ENCODE measurements at places on chromosomes 1 and 21. TPM values are rescaled to one million over a fixed set of nuclear protein-coding genes. Genes with fewer than 3 reads are reported as not detected.

DNA sequence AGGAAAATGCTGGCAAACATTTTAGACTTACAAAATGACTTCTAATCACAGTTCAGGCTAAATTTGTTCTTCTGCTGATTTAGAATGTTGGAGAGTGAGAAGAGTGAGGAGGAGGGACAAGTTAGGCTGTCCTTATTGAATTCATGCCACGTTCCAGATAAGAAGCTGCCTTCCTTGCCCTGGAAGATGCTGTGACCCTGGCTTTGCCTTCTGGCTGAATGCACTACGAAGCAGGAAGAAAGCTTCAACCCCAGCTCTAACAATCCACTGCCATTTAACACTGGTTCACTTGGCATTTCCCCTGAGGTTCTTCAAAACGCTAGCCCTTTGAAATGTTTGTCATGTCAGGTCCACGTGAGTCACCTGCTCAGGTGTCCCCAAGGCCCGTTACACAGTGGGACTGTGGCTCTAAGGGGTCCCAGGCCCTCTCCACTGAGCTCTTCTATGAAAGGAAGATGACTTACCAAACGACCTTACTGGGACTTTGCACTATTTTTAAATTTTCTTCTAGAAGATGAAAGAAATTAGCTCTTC is 30.0 kb upstream of the LRRC8C start:
- no peak for DNase-seq

DNA sequence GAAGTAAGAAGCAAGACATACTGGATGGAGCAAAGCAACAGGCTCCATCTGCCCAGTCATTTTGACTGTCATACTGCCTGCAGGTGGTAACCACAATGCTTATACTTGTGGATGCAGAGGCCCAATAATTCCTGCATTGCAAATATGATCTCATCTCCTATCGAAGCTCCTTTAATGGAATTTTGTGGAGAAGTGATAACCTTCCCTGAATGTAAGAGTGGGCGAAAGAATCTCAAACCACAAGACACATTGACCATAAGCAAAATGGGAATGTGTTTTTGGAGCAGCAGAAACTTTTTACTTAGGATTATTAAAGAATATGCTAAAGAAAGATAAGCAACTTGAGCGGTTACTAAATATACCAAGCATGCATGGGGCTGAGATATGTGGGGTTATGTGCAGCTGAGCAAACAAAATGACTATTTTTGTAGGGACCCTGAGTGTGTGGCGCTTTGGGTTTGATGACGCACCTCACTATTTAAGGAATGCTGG is 77.4 kb upstream of the BACH1 start:
- DNase-seq, result no peak

GRCh38 chr1:229075217-229075616 is 195.7 kb upstream of the RAB4A start:
- DNase-seq, result no peak

GRCh38 chr1:107139833-107140702 is 771 bp upstream of the NTNG1 start:
- DNase-seq, result no peak

DNA sequence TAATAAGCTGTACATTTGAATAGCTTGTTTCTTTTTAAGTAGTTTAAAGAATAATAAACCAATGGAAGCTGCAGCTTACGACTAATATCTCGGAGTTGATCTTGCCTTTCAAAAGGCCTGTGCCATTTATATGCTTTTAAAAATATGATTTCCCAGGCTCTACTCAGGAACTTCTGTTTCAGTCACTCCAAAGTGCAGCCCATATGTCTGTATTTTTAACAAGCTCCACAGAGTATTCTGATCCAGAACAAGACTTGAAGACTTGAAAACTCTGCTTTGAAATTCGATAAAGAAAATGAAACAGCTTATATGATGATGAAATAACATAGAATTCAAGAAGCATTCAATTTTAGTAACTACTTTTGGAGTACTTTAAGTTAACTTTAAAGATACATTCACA is 79.1 kb upstream of the PLPPR4 start:
- DNase-seq, result no peak

IL10 gene
- polyA plus RNA-seq, result 0.74 TPM

LDLRAD1 gene
- polyA plus RNA-seq, result not detected

DNA sequence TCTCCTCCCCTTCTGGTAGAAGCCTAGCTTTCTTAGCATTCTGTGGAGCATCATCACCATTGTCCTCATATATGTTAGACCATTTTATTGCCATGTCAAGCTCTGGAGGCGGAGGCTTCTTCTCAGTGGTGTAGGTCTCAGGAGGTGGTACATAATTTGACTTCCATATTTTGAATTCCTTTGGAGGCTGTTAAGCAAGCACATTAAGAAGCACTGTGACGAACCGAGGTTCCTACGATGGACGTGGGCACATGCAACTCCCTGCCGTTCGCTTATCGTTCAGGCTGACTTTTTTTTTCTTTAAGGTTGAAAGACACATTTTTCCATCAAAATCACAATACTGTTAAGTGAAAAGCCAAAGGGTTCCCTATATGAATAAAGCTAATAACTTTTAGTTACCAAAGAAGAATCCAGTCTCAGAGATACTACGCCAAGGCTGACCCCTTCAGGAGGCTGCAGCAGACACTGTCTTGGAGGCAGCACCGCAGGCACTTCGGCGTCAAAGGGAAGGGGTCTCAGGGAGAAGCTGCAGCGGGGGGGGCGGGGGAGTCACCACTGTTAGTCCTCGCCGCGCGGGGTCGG is 835 bp downstream of the C1orf52 start:
- DNase-seq, result no peak
